ENCODE measurements at places on chromosomes 7 and 10.

DNA sequence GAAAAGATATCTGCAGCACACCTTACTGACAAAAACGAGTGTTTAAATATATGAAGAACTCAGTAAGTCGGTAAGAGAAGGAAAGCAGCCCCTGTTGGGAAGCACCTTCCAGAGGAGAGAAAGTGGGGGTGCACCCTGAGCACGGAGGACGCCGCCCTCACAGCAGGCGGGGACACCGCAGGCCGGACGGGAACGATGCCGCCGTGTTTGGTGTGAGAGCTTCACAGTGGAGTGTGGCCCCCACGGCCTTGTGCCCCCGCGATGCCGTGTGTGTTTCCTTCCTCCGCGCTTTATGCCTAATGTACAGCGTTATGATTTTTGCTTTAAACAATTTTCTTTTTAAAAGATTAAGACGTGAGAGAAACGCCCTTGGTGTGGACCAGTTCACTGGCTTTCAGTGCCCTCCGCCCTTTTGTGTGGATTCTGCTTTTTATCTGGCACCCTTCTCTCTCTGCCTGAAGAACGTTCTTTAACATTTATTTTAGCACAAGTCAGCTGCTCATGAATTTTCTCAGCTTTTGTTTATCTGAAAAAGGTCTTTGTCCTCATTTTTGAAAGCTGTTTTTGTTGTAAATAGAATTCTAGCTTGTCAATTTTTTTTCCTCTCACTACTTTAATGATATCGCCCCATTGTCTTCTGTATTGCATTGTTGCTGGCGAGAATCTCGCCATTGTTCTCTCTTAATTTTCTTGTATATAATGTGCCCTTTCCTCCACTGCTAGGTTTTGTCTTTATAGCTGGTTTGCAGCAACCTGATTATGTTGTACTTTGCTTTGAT lies 110.7 kb downstream of the INPP5A start:
- DNase-seq: no peak

- DNase-seq: no peak
Observed at GRCh38 chr7:66500087-66500486, 128.6 kb upstream of the KCTD7 start.

DNA sequence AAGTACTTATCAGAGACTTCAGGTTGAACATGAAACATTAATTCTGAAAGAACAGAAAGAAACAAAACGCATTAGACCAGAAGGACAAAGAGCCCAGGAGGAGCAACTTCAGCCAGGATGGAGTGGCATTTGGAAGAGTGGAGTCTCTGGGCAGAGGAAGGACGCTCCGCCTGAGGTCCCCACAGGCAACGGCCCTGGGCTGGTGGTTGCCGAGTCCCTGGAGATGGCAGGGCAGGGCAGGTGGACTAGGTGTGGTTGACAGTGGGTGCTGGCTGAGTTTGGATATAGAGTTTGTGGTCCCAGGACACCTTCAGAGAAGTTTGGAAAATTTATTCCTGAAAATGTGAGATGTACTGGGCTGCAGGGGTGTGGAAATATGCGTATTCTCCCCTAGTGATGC lies 27.4 kb upstream of the LARP4B start:
- no peak for DNase-seq

DNA sequence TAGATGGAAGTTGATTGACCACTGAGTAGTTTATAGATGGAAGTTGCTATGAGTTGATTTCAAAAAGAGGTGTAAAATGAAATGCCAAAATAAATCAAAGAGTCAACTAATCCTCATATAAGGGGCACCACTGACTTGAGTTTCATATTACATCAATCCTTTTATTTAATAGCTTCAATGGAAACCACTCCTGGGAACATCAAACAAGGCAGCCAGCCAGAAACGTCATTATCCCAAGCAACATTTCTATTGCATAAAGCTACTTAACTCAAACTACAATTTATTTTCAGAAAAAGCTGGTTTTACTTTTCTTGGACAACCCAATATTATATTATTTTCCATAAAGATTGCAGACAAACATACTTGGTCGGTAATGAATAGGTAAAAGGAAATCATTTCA lies 162.1 kb downstream of the TSPAN12 start:
- no peak for DNase-seq

GRCh38 chr10:125006188-125006680 lies 64.3 kb downstream of the ZRANB1 start:
- no peak for DNase-seq

DNA sequence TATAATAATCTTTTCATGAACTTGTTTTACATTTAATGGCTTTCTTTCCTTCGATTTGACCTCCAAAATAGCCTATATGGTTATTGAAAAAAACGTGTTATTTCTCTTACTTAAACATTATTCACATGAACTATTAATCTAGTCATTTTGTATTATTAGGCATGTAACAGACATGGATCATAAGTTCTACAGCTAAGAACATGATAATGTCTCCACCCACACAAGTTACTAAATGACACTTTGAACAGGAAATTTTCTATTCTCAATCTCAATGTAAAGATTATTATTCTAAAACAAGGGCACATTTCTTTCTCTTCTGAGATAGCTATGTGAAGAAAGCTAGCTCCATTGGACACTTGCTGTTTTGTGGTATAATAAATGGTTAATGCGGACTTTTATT lies 10.0 kb downstream of the LAMB4 start:
- DNase-seq: no peak

GRCh38 chr7:33079096-33079495 lies 16.5 kb upstream of the NT5C3A start:
- no peak for DNase-seq

DNA sequence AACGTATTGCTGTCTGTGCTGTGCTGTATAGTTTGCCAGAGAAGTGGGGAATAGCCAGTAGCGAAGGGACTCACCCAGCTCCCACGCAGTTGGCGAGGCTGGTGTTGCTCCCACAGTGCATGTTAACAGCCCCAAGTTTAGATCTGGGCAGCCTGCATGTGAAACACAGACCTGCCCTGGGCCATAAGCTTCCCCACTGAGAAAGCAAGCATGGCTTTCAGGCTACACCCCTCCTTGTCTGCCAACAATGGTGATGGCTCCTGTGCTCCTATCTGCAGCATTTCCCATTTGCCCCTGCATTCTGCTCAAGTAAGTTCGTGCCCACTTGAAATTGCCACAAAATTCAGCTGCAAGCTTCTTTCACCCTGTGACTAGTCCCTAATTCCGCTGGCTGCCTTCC lies 57.5 kb downstream of the IPMK start:
- DNase-seq: no peak

DNA sequence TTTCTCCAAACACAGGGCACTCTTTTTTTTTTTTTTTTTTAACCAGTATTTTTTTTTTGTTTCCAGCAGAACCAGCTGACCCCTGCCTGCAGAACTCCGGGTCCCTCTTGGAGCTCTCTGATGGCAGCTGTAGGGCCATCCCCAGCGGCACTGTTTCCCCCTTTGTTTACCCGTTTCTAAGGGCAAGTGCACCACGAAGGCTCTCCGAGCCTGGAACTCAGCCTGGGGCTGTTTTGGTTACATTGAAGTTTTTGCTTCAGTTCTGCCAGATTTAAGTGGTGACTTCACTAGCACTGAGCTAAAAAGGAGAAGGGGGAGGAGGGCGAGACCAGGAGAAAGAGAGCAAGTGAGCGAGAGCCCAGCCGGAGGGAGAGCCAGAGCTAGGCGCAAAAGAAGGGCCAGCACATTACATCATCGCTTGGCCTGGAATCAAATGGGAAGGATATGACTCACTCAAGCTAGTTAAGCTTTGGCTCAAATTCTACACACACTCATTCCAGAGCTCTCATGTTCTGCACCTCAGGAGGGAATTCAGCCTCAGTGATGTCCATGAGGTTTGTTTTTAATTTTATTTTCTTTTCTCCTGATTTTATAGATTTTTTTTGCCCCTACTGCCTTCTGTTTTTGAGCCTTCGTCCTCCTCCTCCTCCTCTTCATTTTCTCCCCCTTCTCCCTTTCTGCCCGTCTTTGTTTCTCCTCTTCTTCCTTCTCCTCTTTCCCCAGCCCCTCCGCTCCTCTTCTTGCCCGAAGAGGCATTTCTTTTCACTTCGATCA lies 272.3 kb downstream of the TRIL start:
- DNase-seq: no peak

GRCh38 chr7:44105832-44106231 lies 1.7 kb downstream of the AEBP1 start:
- DNase-seq: no peak

- no peak for DNase-seq
Observed at GRCh38 chr7:96836456-96836855, 126.8 kb upstream of the SEM1 start.

DNA sequence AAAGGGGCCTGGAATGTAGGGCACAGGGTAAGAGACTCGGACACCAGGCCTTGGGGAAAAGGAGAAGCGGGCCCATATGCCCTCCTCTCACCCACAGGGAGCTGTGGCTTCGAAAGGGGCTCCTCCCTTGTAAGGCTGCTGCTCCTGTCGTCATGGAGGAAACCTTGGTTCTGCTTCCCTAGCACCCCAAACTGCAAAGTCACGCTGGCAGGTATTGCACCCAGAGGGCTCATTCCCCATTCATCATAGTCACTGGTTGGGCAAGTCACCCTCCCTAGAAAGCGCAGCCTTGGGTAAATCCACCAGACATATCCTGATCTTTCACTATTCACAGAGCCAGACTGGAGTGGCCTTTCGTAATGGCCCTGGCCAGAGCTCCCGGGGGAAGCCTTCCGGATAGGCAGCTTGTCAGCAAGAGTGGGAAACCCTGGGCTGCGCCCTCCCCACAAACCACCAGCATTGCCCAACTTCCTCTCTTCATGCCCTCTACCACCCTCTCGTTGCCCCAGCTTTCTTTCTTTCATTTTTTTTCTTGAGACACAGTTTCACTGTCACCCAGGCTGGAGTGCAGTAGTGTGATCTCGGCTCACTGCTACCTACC lies 121.0 kb downstream of the HIP1 start:
- DNase-seq: no peak

DNA sequence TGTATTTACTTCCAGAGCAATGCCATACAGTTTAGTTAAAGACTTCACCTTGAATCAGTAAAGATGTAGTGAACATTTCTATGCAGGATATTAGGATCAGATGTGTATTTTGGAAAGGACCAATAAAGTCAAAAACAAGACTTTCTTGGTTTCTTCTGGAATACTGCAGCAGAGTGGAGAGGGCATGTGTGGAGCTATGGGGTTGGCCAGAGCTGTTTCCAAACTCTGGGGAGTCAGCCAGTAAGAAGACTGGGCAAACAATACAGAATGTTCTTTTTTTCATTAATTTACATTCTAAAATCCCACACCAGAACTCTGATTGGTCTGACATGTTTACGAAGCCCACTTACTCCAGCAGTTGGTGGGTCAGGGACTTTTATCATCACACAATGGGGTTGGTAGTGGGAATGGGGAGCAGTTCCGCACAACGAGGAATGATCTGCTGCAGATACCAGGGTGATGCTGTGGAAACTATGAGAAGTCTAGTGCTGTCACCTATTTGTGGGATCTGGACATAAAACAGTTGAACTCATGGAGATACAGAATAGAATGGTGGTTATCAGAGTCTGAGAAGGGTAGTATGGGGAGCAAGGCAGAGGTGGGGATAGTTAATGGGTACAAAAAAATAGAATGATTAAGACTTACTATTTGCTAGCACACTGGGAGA lies 267.7 kb downstream of the MALRD1 start:
- no peak for DNase-seq

DNA sequence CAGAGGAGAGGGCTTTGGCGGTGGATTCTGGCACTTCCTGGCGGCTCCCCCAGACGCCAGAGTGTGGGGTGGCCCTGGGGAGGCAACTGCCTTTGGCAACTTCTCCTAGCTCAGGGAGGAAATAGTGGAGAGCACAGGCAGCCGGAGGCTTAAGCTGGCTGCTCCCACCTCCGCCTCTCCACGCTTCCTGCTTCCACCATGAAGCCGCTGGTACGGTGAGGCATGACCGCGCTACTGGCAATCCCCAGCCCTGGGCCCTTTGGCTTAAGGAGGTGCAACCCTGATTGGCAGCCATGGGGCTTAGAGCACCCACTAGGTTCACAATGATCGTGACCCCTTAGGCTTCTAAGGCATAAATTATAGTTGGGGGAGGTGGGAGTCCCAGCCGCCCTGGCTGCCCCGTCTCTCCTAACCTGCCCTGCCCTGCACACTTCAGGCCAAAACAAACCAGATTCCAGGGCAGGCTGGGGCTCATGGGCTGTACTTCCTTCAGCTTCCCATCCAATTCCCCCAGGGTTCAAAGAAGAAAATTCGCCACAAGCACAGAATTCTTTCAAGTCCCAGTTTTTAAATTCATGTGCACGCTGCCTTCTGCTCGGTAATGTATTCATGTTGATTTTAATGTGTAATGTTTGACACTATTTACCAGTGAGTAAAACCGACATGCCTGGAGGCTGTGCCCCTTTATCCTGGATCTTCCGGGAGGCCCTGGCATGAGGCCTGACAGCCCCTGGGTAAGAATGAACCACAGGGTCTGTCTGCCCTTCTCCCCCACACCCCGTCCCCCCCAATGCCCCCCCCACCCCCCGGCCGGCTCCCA lies 90.7 kb upstream of the LRRC4 start:
- no peak for DNase-seq

GRCh38 chr7:82964150-82964882 lies 198.4 kb downstream of the PCLO start:
- no peak for DNase-seq

DNA sequence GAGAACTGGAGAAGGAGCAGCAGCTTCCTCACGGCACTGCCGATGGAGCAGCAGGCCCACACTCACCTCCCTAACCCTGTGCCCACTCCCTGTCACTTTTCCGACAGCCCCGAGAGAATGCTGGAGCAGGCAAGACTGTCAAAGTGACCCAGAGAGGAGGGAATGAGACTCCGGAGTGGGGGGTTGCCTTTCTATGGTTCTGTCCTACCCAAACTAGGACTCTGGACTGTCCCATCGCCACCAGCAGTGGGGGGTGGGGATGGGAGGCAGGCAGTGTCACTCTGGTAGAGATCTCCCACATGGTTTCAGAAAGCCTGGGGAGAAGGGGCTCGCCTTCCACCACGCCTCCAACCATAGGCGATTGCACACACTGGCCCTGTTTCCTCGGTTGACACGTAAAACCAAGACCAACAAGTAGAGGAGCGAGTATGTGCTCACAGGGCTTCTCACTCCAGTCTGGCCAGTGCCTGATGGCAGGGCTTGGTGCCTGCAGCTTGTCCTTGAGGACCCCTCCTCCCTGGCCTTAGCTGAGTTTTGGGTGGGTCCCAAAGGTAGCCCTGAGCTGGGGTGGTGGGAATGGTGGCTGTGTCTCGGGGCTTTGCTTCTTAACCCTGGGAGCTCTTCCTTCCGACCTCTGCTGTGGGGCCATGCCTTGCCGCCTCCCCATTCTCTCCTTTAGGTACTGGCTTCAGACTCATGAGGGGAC lies 148.5 kb downstream of the PTPN20 start:
- DNase-seq: no peak

DNA sequence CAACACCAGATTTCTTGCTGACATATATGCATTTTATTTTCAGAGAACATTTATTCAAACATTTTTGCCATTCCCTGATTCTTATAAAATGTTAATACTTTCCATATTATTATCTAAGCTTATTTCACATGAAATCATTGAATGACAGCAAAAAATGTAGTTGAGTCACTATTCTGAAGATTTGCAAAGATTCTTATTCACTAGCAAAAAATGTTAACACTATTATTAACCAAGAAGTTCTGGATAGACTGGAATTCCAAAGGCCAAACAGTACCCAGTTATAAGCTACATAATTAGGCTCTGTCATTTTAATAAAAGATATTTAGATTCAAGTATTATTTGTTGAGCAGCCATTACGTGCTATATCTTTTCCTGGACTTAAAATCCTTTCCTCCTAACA lies 4.3 kb downstream of the GSTO2 start:
- DNase-seq: no peak
